NCI-H1048 (cell line): ENCODE measurements at places on chromosomes 2 and 18.
A peak's percentile ranks its signal among the peaks of the same experiment; 100 is the strongest.

GRCh38 chr2:113007250-113007649 is 2.0 kb downstream of the IL36A start:
- DNase-seq = no peak

GRCh38 chr2:216519154-216519762 is 20.6 kb downstream of the RPL37A start:
- DNase-seq = peak; percentile 39

DNA sequence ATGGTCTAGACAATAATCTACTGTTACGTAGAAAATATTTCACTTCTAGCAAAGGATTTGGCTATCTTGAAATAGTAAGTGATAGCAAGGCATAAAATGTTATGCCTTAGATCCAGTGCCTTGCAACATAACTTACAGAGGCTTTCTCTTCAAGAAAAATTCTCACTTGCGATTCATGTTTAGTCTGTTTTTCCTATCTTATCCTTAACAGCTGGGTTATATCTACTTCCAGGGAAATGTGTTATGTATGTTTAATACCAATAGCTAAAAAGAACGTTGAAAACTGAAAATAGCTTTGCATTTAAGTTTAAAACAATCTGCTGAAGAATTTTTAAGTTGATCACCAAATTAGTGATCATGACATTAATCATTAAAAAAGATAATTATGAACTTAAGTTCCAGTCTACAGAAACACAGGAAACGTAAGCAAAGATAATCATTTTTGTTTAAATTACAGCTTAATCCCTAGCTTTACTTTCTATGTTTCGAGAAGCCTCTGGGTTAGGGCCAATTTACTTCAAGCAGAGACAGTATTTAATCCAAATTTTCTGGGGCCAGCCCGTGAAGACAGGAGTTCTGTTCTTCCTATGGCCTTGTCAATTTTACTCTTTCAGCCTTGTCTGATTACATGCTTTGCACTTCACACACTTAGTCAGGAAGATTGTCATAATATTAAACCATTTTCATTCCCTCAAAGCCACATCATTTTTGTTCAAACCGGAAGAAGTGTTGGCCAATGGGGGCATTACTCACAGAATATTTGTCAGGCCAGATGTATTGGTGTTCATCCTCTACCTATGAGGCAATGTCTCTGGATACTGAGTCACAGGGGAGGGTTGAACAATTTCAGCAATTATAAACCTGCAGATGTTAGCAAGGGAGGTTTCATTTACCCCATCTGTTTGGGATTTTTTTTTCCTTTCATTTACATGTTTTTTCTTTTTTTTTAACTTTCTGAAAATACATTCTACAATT is 1132.9 kb upstream of the ZEB2 start:
- no peak for DNase-seq

- DNase-seq = no peak
Observed at GRCh38 chr2:30454571-30454970, 7.5 kb downstream of the LCLAT1 start.

DNA sequence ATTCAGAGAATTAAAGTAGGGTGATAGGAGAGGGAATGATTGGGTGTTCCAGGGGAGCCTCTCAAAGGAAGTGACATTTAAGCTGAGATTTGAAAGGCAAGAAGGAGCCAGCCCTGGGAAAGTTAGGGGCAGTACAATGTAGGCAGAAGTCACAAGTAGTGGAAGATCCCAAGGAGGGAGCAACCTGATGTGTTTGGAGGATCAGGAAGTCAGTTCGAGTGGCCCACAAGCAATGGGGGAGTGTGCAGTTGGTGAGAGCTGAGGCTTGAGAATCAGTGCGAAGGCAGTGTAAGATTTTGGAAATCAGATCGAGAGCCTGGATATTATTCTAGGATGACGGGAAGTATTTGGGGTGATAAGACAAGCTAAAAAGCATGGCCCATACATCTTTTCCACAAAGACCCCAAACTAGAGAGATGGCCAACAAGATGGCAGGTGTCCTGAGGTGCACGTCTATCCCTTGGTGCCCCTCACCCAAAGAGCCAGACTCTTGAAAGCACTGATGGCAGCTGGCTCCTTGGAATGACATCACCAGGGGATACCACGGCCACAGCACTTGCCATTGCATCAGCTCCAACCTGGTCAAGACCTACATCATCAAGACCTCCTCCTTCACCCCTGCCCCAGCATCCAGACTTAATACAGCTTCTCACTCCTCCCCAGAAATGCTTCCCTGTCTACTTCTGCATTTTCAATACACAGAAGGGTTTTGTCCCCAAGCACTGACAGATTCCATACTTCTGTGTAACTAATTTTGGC is 127.3 kb downstream of the BCL2 start:
- no peak for DNase-seq
